Muscle of leg (tissue), 16 donors: ENCODE measurements at places on chromosomes 3 and 15. TPM values are rescaled to one million over a fixed set of nuclear protein-coding genes. Genes with fewer than 3 reads are reported as not detected.

GRCh38 chr3:38739396-38739689 is 76.7 kb downstream of the SCN10A start:
- DNase-seq: no peak

- DNase-seq: no peak
These were observed 137.5 kb downstream of the LRRK1 start for GRCh38 chr15:101056366-101057334.

DNA sequence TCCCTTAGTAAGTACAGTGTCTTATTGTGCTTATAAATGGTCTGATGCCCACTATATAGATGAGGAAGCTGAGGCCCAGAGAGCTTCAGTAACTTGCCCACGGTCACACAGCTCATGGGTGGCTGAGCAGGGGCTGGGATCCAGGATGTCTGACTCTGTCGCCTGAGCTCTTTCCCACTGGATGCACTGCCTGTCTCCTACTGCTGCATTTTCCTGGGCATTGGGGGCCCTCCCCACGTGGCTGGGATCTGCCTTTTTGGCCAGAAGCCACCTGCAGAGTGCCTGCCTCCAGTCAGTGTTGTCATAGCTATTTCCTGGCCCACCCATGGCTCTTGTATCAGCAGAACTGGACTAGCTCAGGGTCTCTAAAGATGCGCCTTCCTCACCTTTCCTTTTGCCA is 57.5 kb upstream of the TAMM41 start:
- DNase-seq: no peak

DNA sequence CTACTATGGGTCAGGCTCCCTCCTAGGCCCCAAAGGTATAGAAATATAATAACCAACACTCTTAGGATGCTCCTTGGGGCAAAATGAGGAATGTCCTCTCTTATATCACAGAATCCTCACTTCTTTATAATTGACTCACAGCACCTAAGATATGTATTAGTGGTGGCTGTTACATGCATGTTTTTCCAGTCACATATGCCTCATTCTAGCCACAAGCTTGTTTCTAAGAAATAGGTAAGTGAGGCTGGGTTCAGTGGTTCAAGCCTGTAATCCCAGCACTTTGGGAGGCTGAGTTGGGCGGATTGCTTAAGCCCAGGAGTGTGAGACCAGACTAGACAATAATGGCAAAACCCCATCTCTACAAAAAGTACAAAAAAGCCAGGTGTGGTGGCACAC is 57.9 kb upstream of the PSMD6 start:
- DNase-seq: no peak

DNA sequence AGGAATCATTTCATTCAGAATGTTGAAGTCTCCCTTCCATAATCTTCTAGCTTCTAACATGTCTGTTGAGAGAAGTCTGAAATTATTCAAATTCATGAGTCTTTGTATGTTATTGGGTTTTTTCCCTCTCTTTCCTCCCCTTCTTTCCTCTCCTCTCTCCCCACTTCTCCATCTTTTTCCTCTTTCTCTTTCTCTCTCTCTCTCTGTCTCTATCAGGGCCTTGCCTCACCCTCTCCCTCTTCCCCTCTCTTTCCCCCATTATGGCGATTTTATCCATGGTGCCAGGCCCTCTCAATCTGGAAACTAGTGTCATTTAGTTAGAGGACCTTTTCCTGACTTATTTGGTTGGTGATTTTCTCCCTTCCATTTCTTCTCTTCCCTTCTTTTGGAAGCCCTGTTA is 147.3 kb downstream of the SST start:
- no peak for DNase-seq

- DNase-seq: no peak
These were observed 102.1 kb upstream of the PRR20G start for GRCh38 chr3:127389913-127390312.

DNA sequence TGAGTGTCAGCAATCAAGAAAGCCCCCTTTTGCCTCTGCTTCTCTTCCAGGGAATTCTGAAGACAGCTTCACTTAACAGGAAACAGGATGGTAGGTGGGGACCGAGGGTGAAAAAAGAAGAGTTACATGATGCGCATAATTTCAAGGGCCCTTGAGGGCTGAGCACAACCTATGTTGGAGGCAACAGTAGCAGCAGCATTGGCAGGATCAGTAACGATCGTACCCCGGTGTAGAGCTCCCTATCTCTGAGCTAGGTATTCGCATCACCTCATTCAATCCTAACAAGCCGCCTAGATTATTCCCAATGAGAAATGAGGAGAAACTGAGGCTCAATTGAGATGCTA is 432 bp upstream of the RAD54L2 start:
- no peak for DNase-seq

DNA sequence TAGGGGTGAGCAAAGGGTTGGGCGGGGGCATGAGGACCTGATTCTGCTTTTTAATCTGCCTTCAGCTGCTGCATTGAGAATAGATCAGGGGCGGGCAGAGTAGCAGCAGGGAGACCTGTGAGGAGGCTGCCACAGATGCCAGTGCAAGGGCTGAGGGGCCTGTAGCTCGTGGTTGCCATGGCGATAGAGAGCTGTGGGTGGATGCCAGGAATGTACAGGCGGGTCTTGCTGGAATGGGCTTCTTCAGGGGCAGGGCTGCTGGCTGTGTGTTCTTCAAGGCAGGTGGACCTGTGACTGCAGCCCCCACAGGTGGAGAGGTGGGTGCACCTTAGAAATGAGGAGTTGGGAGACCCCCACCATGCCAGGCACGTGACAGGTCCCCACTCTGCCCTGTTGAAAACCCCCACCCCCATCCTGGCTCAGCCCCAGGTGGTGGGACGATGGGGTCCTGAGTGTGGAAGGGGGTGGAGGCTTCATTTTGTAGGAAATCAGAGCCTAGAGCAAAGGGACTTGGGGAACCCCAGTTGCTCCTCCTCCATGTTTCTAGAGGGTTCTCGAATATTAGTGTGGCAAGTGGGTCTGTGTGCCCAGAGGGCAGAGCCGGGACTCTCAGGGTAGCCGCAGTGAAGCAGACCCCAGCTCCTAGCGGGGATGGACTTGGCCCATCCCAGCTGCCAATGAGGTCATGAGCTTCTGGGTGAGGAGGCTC is 38.3 kb downstream of the SLC6A6 start:
- DNase-seq: no peak

DNA sequence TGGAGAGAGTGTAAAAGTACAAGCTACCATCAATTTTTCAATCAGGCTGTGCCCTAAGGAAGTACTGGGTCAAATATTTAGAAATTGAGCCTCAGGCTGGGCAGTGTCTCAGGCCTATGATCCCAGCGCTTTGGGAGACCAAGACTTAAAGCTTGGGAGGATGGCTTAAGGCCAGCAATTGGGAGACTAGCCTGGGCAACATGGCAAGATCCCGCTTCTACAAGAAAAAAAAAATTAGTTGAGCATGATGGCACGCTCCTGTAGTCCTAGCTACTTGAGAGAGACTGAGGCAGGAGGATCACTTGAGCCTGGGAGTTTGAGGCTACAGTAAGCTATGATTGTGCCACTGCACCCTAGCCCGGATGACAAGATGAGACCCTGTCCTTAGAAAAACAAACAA is 2.0 kb upstream of the UBP1 start:
- DNase-seq: no peak

DNA sequence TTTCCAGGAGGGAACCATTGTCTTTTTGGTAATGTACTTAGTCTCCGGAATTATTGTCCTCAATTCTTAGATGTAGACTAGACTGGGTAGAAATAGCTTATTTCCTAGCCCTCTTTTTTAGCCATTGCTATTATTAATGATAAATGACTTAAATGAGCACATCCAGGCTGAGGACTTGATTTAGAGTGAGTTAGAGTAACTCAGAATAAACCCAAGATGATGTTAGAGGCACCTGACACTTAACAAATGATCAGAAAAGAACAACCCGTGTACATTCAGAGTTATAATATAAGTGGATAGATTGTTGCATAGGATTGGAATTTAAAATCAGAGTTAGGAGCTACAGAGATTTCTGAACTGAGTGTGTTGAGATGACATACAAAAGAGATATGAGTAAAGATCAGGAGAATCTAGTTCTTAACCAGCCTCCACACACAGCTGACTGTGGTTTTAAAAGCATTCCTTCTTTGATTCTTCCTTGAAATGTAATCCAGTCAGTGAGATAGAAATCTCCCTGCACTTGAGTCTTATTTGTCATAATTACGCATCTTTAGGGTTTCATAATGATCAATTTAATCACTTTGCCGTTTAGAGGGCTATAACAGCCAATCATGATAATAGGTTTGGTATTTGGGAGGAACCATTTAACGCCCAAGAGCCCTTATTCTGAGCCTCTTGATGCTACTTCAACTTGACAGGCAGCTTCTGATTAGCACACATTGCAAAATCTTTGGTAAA is 366.5 kb downstream of the GAP43 start:
- no peak for DNase-seq

DNA sequence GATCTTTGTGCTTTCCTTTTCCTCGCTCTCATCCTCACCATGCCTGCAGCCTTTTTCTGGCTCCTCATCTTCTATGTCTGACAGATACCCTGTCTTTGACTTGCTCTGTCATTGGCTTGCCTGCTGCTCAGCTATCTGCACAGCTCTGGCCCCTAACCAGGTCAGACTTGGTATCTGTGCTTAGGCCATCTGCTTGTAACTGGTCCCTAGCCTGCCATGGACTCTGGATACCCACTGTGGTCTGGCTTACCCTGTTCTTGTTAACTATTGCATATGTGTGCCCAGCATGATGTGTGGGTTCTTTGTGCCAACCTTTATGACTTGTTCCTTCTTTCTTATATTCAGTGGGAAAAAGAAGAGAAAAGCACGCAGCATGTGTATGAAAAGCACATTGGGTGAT is 109.7 kb upstream of the ROPN1 start:
- no peak for DNase-seq

GRCh38 chr15:72800833-72801481 is 17.4 kb upstream of the ADPGK start:
- DNase-seq: peak; percentile 35

DNA sequence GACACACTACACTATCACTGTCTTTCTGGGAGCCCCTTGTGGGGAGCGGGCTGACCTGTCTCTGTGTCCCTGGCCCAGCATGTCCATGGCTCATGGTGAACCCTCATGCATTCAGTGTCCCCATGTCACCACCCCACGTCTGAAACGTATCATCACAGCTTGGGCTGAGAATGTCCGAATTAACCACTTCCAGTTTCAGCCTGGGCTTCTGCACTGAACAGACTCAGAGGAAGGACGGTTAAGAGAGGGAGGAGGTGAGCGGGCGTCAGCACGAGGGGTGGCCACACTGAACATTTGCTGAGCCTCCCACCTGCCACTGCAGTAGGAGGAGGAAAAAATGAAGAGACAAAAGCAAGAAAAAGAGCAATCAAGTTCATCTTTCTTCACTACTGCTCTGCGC is 30.5 kb downstream of the ATP2B2 start:
- DNase-seq: no peak

- no peak for DNase-seq
These were observed 46.0 kb upstream of the ALDH1L1 start for GRCh38 chr3:126226374-126226773.

DNA sequence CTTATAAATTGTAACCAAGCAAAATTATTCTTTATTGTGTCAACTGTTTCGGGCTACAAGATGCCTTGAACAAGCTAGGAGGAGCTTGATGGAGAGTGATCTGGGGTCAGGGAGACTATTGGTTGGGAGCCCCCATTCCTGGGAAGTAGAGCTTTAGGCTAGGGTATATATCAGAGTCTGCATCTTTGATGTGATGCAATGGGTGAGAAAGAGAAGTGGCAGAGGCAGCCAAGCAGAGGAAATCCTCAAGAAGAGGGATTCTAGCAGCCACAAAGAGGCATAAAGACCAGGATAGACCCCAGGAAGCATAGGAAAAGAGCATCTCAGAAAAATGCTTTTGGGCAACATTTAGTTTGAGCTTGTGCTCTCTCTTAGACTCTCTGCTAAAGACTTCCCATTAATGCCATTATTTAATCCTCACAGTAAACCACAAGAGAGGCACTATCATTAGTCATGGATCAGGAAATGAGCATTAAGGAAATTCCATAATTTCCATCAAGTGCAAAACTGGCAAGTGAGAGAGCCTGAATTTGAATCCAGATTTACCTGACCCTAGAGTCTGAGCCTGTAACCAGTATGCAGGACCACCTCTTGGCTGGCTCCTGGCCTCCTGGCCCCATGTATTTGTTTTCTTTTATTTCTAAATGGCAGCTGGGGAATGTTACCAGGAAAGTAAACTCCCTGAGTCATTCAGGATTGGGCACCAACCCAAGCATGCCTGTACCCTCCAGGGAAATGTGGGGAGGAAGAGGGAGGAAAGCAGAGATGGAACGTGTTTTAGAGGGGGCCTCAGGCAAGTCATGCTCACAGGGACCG is 118.7 kb downstream of the RPL22L1 start:
- DNase-seq: peak; percentile 14

DNA sequence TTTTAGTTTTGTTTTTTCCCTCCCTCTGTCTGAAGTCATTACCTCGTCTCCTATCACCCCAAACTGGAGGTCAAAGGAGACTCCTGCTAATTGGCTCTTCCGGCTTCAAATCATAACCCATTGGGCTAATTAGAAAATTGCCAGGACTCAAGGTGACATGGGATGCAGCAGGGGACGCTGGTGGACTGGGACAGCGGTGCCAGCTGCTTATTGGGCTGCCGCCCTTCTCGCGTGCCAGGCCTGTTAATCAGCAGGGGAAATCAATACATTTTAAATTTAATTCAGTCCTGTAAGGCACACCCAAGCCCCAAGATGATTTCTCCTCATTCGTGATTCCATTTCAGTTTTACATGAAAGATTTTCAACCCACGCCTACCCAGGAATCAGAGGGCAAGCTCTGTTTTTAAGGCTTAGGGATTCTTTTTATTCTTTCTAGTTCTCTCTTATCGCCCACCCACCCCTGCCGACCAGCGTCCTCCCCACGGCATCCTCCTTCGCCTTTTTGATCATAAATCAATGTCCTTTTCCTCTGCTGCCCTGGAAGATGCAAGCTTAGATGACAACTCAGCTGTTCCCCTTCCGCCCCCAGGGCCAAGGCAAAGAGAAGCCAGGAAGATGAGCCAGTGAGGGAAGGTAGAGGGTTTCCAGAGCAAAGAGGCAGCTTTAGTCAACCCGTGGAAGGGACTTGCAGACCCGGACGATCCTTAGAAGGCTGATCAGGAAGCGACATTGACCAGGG is 329.6 kb downstream of the UACA start:
- no peak for DNase-seq

Gene TFRC
- 46.2 TPM for total RNA-seq

Gene GP9
- 0.40 TPM for total RNA-seq

Gene KNG1
- total RNA-seq: 0.13 TPM

Gene ANKRD63
- total RNA-seq: 0.22 TPM

Gene SPTSSB
- 0.04 TPM for total RNA-seq

Gene SLC27A2
- 0.18 TPM for total RNA-seq
